ENCODE measurements at places on chromosomes 11 and 22.

GRCh38 chr11:109196016-109196415 lies 226.0 kb upstream of the C11orf87 start:
- DNase-seq: no peak

DNA sequence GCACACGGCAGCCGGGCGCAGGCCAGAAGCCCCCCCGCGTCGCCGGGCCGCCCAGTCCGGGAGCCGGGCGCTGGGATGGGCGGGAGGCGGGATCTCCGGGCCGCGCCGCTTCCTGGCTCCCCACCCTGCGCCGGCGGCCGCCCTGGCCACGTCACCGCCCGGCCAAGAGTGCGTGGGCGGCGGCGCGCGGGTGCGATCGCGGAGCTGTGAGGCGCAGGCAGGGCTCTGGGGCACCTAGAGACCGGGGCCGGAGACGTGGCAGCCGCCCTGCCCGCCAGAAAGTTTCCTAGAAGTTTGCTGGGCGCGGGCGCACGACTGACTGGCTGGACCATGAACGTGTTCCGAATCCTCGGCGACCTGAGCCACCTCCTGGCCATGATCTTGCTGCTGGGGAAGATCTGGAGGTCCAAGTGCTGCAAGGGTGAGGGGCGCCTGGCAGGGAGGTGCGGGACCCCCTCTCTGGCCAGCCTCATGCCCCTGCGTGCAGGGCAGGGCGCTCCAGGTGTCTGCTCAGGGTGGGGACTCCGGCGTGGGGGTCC lies at the start of gene KDELR3:
Gene KDELR3 (plus strand): TSS at position 193 of the 539 bp plus-strand sequence. CDS start 138 bp downstream, at position 331.
- DNase-seq: no peak

DNA sequence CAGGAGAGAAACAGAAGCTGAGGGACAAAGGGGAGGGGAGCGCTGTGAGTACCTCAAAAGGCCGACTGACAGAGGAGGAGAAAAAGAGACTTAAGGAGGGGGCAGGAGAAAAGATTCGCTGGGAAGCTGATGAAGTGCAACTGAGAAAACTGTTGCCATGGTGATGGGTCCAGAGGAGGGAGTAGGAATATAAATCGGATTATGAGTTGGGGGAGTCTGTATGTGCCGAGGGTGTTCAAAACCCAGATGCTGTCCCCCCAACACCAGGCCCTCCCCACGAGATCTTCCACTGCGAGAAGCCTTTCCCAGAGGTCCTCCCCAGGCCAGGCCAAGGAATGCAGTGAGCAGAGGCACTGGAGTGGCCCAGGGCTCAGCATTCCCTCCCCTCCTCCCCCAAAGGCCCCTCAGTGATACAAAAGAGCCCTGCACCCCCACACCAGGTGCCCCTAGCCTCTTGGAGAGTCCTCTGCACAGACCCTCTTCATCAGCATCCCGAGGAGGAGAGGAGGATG lies 13.7 kb upstream of the BCL9L start:
- no peak for DNase-seq

DNA sequence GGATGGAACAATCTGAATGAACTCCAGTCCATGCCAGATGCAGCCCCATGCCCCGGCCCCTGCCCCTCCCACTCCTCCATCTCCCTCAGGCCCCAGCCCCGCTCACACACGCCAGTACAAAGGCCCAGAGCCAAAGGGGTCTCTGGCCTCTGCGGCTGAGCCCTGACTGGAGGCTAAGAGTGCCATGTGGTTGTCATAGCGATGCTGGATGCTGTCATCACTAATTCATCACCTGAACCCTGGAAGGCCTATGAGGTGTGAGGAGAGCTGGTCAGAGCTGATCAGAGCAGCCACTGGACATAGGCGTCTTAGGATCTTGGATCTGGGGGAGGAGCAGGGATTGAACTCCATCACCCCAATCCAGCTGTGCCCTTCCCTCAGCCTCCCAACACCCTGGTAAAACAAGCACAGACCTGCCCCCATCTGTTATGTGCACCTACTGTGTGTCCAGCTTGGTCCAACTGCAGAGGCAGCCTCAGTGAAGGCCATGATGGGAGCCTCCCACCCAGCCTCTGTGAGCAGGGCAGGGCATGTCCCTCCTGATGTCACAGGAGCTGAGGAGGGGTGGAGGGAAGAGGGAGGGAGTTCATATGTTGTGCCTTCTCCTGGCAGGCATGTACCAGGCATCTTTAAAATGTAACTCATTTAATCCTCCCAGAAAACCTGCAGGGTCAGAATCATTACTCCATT lies 16.7 kb downstream of the PDE2A start:
- DNase-seq: no peak

DNA sequence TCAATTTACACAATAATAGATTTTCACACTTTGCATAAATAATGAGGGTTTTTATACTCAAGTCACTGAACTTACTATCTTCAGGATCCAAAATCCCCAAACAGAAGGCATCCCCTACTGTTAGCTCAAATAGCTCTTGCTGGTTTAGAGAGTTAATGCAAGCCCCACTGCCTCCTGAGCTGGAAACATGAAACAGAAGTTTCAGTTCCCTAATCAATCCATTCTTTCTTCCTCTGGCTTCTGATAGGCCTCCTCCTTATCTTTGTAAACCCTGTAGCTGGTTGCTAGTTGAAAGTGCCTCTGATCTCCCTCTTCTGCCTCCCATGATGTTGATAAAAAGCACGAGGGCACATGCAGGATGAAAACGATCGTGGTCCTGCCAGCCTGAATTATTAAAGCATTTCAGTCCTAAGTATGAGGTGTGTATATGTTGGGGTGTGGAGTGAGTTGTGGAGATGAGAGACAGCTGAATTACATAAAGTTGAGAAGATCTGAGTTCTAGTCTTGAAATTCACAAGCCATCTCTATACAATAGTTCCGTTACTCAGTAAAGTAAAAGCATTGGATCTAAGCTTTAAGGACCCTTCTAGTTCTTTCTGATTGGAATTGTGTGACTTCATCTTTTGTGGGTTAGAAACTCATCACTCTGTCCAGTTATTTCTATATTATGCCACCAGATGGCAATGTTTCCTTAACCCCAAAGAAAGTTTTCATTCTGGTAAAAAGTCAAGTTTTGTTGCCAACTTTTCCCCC lies 35.0 kb upstream of the EHF start:
- DNase-seq: peak; percentile 25

- no peak for DNase-seq
Measured at GRCh38 chr22:49345896-49346295, 481.8 kb downstream of the BRD1 start.

- no peak for DNase-seq
Measured at GRCh38 chr11:117594721-117595120, 202.3 kb downstream of the DSCAML1 start.

- DNase-seq: no peak
Measured at GRCh38 chr11:47233989-47234668, 14.5 kb downstream of the ACP2 start.

Measured in NCI-H1436 (cell line).